Endothelial cell (in vitro differentiated cells): ENCODE measurements at places on chromosomes 16 and 17. TPM values are rescaled to one million over a fixed set of nuclear protein-coding genes. Genes with fewer than 3 reads are reported as not detected.

DNA sequence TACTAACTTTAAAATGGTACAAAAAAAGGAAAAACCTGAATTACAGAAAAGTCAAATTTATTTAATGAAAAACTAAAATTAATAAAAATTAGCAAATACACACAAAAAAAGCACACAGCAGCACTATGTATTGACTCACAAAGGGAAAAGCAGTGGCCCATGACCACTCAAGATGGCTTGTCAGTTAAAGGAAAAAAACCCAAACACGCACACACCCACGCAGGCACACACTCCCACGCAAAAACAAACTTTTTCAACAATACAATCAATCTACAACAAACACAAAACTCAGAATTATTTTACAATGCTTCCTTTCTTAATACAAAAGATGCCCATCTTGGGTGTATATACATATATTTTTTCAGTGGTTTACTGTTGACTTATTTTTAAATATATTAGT, 24.2 kb downstream of the SIAH1 start:
- peaks cover 4% of the 10 kb centered on the region for H3K36me3 ChIP-seq
- H3K4me3 ChIP-seq = no peak overlapping the region
- H3K27ac ChIP-seq = no peak overlapping the region
- no peak for DNase-seq
- peaks cover 6% of the 10 kb centered on the region for H3K27me3 ChIP-seq

GRCh38 chr17:76193591-76193990, 46.7 kb downstream of the RNF157 start:
- H3K4me3 ChIP-seq = no peak overlapping the region
- H3K36me3 ChIP-seq = peaks cover 1% of the 10 kb centered on the region
- peaks cover 30% of the 10 kb centered on the region for H3K4me1 ChIP-seq
- DNase-seq = no peak

DNA sequence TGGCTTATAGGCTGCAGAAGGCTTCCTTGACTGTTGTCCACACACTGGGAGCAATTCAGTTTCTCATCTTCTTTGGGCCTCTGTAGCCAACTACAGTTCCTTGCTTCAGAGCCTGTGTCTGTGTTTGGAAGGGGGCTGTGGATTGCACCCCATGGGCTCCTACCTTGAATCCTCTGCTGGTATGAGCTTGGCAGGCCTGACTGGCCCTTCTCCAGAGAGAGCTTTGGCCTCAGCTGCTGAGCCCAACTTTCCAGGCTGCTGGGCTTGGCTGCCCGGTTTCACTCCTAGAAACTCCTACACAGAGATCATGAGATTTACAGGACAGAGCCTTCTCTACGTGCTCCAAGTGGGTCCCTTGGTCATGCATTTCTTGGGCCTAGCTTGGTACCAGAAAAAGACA, 354.4 kb downstream of the SNX29 start:
- H3K36me3 ChIP-seq = no peaks in the 10 kb centered on the region
- H3K4me3 ChIP-seq = no peak overlapping the region
- peaks cover 1% of the 10 kb centered on the region for H3K27me3 ChIP-seq
- no peaks in the 10 kb centered on the region for H3K4me1 ChIP-seq

GRCh38 chr16:23410176-23410575, 42.8 kb downstream of the COG7 start:
- H3K36me3 ChIP-seq = peaks cover 23% of the 10 kb centered on the region
- H3K27ac ChIP-seq = no peak overlapping the region
- DNase-seq = no peak

DNA sequence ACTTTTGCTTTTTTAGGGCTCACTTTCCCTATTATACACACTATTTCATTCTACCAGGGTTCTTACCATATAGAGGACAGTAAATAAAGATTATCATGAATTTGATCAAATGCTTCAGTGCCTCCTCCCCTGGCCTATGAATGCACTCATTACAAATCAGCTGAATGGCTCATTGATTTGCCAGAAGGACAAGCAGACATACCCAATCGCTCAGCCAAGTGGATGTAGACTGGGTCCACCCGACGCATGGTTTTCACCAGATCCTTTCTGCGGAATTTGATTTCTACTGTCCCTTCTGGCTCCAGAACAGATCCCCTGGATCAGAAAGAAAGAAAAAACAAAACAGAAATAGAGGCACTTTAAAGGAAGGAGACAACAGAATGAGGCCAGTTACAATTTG, 162.6 kb downstream of the AATF start:
- peaks cover 9% of the 10 kb centered on the region for H3K36me3 ChIP-seq
- H3K4me1 ChIP-seq = peaks cover 61% of the 10 kb centered on the region
- DNase-seq = no peak
- no peak overlapping the region for H3K27ac ChIP-seq
- H3K27me3 ChIP-seq = peaks cover 4% of the 10 kb centered on the region

DNA sequence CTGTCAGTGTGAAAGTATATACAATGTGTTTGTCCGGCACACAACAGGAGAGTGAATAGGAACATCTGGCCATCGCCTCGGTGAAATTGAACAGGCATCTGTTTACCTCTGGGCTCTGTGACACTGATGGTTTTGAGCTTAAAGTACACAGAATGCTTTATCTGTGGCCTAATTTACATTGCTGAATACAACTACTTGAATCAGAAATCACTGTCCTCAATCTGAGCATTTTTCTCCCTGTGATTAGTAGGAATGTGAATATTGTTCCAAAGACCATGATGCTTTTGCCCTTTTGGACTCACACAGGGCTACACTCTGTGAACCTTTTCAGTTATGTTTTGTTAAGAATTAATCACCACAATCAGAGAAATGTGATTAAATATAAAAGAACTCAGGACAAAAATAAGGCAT, 323.0 kb upstream of the TBX2 start:
- H3K4me1 ChIP-seq = peaks cover 12% of the 10 kb centered on the region
- DNase-seq = no peak
- H3K27ac ChIP-seq = peak overlapping the region; percentile 89
- H3K27me3 ChIP-seq = no peaks in the 10 kb centered on the region

GRCh38 chr17:17728146-17728545, 46.9 kb downstream of the RAI1 start:
- H3K36me3 ChIP-seq = peaks cover 8% of the 10 kb centered on the region
- peaks cover 13% of the 10 kb centered on the region for H3K27me3 ChIP-seq
- H3K4me3 ChIP-seq = no peak overlapping the region
- no peak overlapping the region for H3K27ac ChIP-seq
- peaks cover 36% of the 10 kb centered on the region for H3K4me1 ChIP-seq

GRCh38 chr16:75188832-75189477, 18.0 kb downstream of the CTRB2 start:
- H3K36me3 ChIP-seq = no peaks in the 10 kb centered on the region
- no peak for DNase-seq
- no peak overlapping the region for H3K4me3 ChIP-seq
- peaks cover 5% of the 10 kb centered on the region for H3K27me3 ChIP-seq
- H3K27ac ChIP-seq = no peak overlapping the region

DNA sequence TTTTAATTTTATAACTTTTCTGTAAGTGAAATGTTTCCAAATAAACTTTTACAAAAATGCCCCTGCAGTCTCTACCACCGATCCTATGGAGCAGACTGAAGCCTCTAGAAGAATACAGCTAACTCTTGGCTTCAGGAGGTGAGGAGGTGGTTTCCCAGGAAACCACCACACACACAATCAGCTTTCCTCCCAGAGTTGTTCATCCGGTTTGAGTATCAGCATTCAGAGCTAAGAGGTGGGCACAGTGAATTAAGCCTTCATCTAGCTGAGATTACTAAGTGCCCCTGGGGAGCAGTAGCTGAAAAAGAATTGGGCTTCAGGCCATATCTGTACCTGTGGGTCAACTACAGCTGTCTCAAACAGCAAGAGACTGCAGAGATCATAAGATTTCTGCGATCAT, 139.7 kb downstream of the AATF start:
- no peak overlapping the region for H3K4me3 ChIP-seq
- H3K27me3 ChIP-seq = no peaks in the 10 kb centered on the region
- no peak overlapping the region for H3K27ac ChIP-seq
- no peak for DNase-seq

- H3K27me3 ChIP-seq = peaks cover 11% of the 10 kb centered on the region
- no peak overlapping the region for H3K4me3 ChIP-seq
- peaks cover 21% of the 10 kb centered on the region for H3K4me1 ChIP-seq
- DNase-seq = peak; percentile 68
Observed at GRCh38 chr16:57639172-57639887, 10.9 kb downstream of the ADGRG1 start.

DNA sequence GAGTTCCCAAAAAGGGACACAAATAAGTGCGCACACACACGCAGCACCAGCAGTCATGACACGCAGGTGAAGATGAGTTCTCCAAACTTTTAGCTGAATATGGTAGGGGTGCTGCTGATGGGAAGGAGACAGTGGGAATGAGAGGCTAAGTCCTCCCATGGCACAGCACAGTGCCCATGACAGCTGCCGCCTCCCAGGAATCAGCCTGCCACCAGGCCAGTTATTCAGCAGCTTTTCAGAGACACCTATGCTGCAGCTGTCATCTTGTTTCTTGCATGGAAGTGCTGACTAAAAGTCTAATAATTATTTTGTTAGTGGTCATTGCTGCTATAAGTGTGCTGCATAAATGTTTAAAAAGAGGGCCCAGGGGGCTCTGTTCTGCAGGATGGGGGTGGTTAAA, 12.2 kb downstream of the WFIKKN2 start:
- peaks cover 6% of the 10 kb centered on the region for H3K4me1 ChIP-seq
- H3K36me3 ChIP-seq = no peaks in the 10 kb centered on the region

The TEPSIN gene
- 43.8 TPM for total RNA-seq

The BFAR gene
- total RNA-seq = 80.7 TPM

The ZSCAN32 gene
- total RNA-seq = 16.6 TPM

The BCO1 gene
- total RNA-seq = not detected

The RDM1 gene
- 0.67 TPM for total RNA-seq

The PRSS33 gene
- not detected for total RNA-seq

The TBC1D3G gene
- total RNA-seq = not detected

The TNFRSF17 gene
- not detected for total RNA-seq

The TCAP gene
- 1.2 TPM for total RNA-seq
